ENCODE measurements at places on chromosomes 2 and 18.

- no peak for DNase-seq
Observed at GRCh38 chr2:183207110-183207509, 82.9 kb downstream of the NUP35 start.

GRCh38 chr2:134078354-134078753, 175.5 kb upstream of the MGAT5 start:
- no peak for DNase-seq

DNA sequence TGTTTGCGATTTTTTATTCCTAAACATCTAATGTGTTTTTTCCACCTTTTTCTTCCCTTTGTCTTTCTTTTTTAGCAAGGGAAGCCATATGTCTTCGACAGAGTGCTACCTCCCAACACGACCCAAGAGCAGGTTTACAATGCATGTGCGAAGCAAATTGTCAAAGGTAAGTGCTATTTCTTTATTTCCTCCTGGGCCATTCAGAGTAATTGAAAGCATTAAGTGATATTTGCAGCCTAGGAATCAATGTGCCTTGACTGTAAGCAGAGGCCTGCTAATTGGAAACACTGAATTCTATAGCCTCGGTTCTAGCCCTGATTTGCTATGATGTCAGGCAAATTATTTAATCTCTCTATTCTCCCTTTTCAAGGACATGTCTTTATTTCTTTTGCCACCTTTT, 47.0 kb downstream of the KIF5C start:
- DNase-seq: no peak

- no peak for DNase-seq
Observed at GRCh38 chr2:84919885-84920580, 14.6 kb downstream of the TMSB10 start.

- no peak for DNase-seq
Observed at GRCh38 chr2:122639176-122639575, 883.7 kb downstream of the TSN start.

DNA sequence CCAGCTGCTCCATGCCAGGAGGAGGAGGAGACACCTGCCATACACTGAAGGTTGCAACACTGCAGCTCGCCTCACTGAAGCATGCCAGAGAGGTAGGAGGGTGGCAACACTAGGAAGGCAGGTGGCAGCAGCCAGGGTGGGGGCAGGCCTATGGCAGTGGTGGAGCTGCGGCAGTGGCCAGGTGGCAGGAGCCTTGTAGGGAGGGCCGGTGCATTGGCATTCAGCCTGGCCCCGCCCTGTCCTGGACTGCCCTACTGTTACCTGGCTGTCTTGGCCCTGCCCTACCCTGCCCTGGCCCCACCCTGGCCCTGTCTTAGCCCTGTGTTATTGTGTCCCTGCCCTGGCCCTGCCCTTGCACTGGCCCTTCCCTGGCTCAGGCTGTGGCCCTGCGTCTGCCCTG, 7.4 kb upstream of the ANKRD62 start:
- DNase-seq: no peak

GRCh38 chr2:152557273-152557888, 159.9 kb downstream of the PRPF40A start:
- no peak for DNase-seq

GRCh38 chr2:172753610-172754009, 18.0 kb downstream of the RAPGEF4 start:
- no peak for DNase-seq

DNA sequence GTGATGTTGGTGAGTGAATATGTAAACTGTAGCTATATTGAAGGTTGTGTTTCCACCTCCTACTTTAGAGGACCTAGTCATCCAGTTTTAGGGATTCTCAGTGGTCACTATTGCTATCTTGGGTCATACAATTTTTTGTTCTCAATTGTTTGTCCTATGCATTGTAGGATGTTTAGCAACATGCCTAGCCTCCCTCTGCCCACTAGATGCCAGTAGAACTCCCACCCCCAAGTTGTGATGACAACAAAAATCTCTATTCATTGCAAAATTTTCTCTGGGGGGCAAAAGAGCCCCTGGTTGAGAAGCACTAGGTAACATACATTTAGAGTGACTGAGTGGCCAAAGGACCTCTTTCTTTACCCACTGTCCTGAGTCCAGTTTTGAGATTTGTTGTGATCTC, 87.3 kb downstream of the LRRTM4 start:
- no peak for DNase-seq

DNA sequence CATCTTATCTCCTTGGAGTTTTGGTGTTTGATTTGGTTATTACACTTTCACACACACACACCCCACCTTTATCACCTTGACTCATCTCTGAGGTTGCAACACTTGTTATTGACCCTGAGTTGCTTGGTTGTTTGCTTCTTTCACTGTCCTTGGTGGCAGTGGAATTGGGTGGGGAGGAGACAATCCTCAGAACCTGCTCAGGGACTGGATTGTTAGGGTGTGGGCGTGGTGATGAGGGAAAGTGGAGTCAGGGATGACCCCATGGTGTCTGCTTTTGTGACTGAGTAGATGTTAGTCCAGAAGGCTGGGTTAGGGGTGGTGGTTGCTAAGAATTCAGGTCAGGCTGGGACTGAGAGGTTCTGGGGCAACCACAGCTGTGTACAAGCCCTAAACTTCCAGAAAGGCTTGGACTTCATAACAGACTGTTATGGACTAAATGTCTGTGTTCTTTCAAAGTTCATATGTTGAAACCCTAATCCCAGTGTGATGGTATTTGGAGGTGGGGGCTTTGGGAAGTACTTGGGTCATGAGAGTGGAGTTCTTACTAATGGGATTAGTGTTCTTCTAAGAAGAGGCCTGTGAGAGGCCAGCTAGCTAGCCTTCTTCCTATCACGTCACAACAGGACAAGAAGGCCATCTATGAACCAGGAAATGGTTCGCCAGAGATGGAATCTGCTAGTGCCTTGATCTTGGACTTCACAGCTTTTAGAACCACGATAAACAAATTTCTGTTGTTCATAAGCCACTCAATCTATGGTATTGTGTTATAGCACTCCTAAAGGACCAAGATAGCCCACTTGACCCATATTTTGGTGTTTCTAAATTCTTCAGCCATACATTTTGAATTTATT, 3.4 kb upstream of the DIS3L2 start:
- no peak for DNase-seq
